ENCODE measurements at places on chromosomes 13 and 19. TPM values are rescaled to one million over a fixed set of nuclear protein-coding genes. Genes with fewer than 3 reads are reported as not detected.

The DMKN gene
- 3.5 TPM for total RNA-seq

DNA sequence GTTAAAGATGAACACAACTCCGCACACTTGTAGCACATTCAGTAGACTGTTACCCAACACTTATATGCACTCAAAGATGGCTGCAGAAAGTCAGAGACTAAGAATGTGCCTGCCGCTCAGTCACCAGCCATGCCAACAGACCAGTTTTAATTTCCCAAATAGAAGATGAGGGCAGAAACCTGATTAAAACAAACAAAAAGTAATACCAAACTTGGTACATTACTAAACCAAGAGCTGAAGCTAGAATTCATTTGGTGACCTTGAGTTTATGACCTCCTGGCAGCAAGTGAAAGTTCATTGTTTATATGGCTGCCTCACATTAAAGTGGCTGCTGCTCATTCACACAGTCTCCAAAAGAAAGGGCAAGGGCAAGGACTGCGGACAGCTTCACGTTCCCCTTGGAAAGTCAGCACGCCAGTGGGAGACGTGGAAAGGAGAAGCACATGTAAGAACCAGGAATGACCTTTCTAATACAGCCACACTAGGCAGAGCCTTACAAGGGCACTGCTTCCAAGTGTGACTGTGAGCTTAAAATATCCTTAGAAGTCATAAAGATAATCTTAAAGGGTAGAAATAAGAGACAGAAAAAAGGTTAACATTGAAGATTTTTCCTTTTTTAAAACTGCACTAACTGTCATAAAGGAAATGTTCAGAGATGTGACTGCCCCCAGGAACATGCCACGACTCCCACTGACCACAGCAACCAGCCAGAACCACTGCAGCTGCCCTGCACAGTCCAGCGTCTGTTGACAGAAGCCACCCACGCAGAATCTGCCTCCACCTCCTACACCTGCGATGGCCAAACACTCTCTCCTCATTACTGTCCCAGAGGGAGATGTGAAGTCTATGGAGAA is 73.5 kb downstream of the STK24 start:
- no peak for DNase-seq

The SIGLECL1 gene
- total RNA-seq = not detected

The ZNF556 gene
- total RNA-seq = not detected

GRCh38 chr19:46269101-46269500 is 27.7 kb upstream of the HIF3A start:
- no peak for DNase-seq

The ZNF208 gene
- total RNA-seq = 3.2 TPM

DNA sequence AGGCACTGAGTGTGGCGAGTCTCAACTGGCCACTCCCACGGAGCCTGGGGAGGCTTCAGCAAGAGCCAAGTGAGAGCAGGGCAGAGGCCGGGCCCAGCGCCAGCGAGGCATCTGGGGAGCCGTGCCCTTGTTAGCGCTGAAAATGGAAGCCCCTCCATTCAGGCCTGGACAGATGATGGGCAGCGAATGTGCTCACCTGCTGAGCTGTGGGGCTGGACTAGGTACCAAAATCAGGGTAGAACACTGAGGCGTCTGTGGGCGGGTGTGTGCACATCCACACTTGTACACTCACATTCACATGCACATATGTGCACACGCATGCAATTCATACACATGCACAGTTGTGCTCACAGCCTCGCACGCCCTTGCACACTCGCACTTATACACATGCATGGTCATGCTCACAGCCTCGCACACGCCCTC is 20.7 kb downstream of the NAXD start:
- DNase-seq = no peak

The CD22 gene
- 1.8 TPM for total RNA-seq

DNA sequence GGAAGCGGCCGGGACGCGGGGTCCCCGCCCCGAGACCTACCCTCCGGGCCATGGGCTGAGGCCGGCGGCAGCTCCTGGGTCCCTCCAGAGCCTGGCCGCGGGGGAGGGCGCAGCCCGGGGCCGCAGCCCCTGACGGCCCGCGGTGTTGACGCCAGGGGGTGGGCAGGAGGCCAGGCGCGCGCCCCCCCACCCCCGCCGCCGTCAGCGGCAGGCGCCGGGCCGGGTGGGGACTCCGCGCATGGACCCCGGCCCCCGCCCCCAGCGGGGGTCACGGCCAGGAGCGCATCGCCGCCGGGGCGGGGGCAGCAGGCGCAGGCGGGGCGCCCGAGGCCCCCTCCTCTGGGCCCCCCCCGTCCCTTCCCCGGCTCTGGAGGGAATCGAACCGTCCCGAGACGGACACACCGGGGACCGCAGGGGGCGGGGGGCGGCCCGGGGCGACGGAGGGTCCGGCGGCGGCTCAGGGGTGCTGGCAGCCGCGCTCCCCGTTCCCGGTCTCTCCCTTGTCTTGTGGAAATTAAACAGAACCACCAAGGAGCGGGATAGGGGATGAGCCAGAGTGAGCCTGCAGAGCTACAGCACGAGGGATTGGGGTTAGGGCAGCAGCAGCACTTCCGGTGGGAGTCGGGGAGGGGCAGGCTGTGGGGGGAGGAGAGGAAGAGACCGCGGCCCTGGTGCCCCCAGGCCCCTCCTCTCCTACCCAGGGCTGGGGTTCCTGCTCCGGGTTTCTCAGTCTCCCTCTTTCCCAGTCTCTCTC is at the start of gene MEIS3:
MEIS3 (minus strand) TSS at position 498 of the 754 bp plus-strand sequence; CDS start at position 52, 446 bp downstream.
- peak; percentile 48 for DNase-seq

DNA sequence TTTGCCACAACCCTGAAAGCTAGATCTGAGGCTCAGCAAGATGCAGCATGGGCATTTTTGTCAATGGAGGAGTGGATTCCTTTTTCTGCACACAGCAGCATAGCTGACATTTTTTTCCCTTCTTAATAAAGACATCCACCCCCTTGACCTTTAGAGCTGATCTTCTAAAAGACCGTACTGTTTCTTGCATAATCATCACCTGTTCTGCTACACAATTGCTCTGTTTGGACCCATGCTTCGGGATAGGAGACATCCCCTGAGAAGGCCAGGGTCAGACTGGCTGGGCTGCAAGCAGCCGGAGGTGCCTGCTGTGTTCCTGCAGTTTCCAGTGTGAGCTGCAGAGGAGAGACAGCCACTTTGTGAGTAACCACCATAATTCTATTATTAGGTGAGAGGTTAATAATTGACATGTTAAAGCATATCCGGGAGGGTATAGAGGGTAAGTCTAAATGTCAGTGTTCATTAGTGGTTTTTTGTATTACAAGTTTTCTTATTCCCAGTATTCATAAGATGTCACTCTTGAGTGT is 108.5 kb upstream of the C1QTNF9B start:
- no peak for DNase-seq

The ZNF723 gene
- not detected for total RNA-seq

- DNase-seq = peak; percentile 61
Observed at GRCh38 chr19:45901432-45901911, 941 bp downstream of the MYPOP start.

- no peak for DNase-seq
Observed at GRCh38 chr19:54257116-54257480, at the start of gene LILRB5. Gene LILRB5 (minus strand): TSS chr19:54257273. CDS start chr19:54257193, 80 bp downstream.

DNA sequence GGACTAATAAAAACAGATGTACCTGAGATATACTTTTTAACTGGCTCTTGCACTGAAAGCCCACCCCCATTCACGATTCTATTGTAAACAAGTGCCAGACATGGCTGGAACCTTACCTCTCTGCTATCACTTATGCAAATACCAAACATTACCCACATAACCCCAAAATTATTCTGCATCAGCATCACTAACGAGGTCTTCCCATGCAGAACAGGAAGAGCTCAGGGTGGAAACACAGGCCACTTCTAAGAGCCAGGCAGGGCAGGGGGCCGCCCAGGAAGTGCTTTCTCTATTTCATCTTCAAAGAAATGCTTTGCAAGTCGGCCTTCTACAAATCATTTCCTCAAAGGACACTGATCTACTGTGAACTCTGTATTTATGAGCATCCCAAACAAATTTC is 7.3 kb downstream of the IRS2 start:
- DNase-seq = peak; percentile 46

The FBL gene
- total RNA-seq = 344 TPM

The CRX gene
- not detected for total RNA-seq

DNA sequence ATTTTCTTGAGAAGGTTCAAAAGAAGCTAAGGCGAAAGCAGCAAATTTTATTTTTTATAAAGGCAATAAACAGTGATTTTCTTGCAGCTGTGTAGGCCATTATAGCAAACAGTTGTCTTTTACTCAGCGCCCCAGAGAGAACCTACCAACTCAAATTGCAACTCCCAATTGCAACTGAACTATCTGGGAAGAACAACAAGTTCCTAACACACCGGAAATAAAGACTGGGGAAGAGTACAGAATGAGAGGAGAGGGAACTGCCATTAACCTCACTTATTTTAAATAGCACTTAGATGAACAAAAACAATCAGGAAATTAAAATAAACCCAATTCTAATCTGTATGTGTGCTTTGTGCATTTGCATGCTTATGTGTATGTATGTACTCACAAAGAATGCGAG is 171.1 kb downstream of the KCTD12 start:
- no peak for DNase-seq

The LILRB5 gene
- total RNA-seq = 0.28 TPM

DNA sequence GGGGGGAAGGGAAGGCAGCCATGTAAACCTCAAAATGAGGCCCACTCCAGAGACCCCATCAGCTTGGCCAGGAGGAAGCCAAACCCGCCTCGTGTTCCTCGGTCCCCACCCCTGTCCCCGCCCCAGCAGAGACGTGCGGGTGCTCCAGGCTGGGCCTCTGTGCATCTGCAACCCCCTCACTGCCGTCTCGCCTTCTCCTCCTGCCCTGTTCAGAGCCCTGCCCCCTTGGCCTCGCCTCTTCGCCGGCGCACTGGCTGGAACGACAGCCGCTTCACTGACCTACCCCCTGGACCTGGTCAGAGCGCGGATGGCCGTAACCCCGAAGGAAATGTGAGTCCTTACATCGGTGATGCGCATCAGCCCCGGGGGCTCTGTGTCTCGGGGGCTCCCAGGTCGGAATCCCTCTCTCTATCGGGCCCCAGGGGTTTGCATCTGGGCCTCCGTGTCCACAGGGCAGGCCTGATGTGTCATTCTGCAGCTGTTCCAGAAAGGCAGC is 32.2 kb downstream of the TMEM161A start:
- no peak for DNase-seq

DNA sequence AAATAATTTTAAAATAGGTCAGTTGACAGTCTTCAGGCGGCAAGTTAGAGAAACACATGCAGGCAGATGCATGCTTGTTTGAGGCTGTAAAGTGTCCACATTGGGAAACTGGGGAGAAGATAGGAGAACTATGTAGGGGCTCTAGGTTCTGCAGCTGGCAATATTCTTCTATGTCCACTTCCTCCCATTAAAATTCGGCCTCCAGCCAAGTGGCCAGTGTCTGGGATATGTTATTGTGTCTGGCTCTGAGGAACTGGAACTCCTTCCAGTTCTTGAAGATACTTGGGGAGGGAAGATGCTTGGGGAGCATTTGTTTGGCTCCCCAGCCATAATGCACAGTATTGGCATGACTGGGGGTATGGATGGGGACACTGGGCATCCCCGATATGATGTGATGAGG is 20.9 kb upstream of the KLF2 start:
- no peak for DNase-seq

All from activated naive CD8-positive, alpha-beta T cell treated with anti-CD3 and anti-CD28 coated beads, Interleukin-2, amount 10 ng/mL, durations not matched to agents 7 days and 5 days (primary cell).